ENCODE measurements at places on chromosomes 1 and 21.

- no peak for DNase-seq
Measured at GRCh38 chr21:35520856-35521255, 471.8 kb upstream of the RUNX1 start.

DNA sequence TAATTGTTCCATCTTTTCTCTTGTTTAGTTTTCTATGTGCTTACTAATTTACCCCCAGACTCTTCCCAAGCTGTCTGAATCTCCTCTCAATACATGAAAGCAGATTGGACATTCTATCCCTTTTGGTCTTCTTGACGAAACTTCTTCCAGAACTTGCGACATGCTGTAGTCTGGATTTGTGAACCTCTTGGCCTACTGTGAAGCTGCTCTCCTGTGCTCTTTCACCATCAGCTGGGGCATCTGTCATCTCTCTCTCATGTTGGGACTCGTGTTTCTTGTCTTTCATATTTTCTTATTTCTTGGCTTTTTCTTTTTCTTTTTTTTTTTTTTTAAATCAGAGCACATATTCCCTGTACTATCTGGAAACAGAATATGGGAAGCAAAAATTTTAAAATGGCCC lies 6.8 kb downstream of the CPT2 start:
- DNase-seq, result no peak

- no peak for DNase-seq
Measured at GRCh38 chr1:185490924-185491323, 173.9 kb upstream of the IVNS1ABP start.

DNA sequence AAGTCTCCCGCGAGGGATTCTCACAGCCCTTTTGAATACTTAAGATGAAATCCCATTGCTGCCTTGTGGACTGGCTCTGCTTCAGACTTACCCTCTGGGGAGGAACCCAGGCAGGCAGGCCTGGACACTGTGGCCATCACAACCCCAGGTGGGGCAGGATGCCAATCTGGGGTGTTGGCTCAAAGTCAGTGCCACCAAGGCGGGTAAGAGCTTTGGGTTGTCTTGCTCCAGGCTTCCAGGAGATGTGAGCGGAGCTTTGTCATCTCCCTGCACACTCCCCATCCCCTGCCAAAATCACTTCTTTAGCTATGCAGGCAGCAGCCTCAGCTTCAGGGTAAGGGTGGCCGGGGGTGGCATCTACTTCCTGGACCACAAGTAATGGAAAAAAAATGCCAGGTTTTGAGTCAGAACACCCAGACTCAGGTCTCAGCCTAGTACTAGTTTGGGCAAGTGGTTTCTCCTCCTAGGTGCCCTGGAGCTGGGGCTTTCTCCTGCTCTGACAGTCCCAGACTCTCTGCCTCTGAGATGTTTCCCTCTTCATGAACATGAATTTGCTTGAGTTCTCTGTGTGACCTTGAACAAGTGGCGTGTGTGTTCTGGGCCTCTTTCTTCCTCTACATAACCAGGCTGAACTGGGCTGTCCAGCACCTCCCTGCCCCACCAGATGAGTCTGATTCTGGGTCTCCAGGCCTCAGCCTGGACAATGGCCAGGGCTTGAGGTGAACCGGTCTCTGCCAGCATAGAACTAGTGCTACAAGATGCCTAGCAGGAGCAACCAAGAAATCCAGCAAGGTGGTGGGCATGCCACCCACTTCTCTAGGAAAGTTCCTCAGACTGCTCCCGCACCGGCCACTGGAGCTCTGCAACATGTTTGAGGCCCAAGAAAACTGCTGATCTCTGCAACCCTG lies 65.4 kb downstream of the VWA5B1 start:
- DNase-seq, result no peak

DNA sequence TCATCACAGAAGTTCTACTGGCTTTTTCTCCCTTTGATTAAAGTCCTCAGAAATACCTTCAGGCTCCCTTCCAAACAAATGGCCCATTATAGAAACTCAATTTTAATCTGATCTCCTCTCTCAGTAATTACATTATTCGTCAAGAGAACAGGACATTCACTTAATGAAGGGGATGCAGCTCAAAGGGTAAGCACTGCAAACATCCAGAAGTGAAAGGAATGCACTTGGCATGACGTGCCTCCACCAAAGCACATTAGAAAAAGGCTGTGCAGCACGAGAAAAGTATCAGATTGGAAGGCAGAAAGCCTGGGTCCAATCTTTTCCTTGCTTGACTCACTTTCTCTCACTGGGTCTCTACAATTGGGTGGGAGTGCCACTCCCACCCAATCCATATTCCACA lies 222.6 kb upstream of the BEND5 start:
- DNase-seq, result no peak

GRCh38 chr1:237239248-237239647 lies 197.3 kb downstream of the RYR2 start:
- no peak for DNase-seq

DNA sequence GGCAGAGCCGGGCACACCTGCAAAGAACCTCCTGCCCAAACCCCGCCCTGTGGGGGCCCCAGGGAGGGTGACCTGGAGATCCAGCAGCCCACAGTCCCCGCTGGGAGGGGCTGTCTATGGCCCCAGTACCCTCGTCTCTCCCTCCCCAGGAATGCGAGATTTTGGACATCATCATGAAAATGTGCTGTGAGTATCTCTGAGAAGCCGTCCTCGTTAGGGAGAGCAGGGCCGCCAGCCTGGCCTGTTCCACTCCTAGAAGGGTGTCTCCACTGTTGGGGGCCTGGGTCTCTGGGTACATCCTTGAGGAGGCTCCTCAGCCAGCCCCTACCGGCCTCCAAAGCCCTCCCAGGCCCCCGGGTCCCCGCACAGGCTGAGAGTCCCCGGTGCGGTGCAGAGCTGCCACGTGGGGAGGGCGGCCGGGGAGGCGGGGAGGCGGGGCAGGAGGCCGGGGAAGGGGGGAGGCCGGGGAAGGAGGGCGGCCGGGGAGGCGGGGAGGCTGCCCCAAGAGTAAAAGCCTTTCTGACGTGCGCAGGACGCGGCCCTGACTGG lies 18.7 kb downstream of the COL6A1 start:
- DNase-seq, result no peak

DNA sequence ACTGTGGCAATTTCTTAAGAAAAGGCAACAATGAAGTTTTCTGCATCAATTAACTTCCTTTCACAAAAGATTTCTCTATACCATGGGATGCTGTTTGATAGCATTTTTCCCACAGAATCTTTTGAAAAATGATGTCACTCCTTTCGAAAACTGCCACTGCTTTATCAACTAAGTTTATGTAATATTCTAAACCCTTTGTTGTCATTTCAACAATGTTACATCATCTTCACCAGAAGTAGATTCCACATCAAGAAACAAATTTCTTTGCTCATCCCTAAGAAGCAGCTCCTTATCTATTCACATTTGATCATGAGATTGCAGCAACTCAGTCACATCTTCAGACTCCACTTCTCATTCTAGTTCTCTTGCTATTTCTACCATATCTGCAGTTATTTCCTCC lies 116.1 kb upstream of the KCND3 start:
- no peak for DNase-seq

- no peak for DNase-seq
Measured at GRCh38 chr1:161801955-161802354, 35.8 kb downstream of the ATF6 start.

DNA sequence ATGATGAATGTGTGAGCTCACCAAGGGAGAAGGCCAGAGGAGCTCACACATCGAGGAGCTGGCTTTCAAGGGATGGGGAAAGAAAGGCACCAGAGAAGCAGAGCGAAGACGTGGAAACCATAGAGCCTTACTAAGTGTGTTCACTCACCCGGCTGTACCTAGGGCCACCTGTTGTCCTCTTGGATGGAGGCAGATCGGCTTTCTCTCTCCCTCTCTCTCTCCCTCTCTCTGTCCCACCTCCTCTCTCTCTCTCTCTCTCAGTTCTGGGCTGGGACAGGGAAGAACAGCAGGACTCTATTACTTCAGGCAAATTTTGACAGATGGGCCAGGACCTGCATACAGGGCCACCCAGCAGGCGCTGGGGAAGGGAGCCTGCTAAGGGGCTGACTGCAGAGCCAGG lies 64.8 kb downstream of the HIVEP3 start:
- DNase-seq, result no peak

DNA sequence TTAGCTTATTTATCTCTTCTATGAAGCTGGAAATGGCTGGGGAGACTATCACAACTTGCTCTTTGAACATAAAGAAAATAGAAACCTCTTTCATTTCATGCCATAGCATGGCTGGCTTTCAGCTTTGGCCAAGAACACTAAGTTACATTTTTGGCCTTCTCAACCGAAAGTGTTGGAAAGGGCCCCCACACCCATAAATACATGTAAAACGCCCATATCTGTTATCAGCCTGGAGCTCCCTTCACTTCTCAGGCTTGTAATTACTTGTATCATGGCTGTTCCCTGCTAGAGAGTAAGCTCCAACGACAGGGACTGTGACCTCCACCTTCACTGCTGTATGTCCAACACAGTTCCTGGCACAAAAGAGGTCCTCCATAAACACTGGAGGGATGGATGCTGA lies 12.7 kb upstream of the EIF4G3 start:
- no peak for DNase-seq

DNA sequence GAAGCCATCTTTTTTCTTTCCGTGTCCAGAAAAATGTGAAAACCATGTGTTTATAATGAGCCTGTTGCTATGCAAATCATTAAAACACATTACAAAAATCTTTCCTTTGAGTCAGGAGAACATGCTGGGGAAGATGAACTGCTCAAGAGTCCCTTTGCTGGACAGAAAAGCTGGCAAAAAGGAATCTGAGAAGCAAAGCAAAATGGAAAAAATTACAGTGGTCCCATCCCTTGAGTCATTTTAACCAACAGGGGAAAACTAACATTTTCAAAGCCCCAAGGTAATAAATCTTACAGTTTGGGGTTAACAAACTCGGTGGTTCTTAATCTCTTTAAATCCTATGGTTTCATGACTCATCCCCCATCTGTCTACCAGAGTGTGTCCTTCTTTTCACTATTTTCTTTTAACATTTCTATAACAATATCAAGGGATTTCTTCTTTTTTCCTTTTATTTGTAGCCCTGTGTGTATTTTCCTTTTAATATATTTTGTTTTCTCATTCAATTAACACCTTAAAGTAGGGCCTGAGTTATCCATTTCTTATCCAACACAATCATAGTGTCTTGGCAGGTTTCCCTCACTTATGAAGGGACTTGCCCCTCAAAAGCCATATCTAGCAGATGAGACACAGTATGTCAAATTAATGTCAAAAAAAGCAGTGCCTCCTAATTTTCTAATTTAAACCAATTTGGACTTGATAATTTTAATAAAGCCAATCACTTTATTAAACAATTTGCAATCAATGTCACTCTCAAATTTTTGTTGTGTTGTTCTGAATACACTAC lies 105.4 kb downstream of the PTPN14 start:
- DNase-seq, result peak; percentile 83

- DNase-seq, result no peak
Measured at GRCh38 chr1:107535091-107535490, 394.3 kb downstream of the NTNG1 start.

DNA sequence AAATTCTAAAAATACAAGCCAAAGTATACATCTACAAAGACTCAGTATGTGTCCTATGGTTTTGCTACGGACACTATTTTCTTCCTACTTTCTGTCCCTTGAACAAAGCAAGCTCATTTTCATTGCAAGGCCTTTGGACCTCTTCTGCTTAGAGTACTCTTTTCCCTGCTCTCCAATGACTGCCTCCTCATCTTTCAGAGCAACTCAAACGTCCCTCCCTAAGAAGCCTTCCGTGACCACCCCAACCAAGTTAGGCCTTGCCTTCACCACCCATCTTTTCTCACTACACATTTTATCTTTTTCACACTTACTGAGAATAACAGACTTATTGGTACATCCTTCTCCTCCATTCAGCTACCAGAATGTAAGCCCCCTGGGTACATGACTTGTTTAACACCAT lies 39.9 kb downstream of the ENAH start:
- DNase-seq, result no peak

GRCh38 chr1:219757890-219758289 lies 145.0 kb upstream of the ZC3H11B start:
- DNase-seq, result no peak

DNA sequence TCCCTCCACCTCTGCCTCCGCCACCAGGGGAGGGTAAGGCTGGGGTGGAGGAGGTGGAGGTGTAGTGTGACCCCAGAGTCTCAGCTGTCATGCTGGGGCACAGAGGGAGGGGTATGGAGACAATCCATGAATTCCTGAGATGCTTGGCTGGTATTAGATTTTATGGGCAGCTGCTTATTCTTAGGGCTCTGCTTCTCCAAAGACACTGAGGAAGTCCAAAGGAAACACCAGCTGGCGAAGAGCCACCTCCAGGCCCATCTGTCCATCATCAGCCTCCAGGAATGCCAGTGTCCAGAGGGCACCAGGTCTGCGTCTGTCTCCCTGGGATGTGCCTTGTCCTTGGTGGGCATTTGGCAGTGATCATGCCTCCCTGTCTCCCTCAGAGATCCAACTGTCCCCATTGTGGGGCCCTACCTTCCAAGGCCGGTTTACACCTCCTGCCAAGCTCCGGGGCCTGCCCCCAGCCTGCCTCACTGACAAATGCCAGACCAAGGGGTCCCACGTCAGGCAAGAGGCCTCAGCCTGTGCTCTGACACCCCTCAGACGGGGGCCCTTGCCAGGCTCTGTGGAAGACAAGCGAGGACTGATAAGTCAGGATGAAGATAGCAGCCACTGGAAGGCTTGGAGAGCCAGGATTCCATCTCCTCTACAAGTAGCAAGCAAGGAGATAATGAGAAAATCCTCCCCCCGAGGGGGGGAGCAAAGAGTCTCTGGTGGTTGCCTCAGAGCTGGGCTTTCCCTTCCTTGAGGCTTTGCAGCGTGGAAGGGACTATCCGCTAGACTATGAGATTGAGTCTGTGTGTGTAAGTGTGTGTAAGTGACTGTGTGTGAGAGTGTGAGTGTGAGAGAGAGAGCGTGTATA lies 1.6 kb downstream of the TNNI1 start:
- no peak for DNase-seq

GRCh38 chr21:41680444-41681347 lies 86.2 kb downstream of the RIPK4 start:
- no peak for DNase-seq

GRCh38 chr1:4664606-4665005 lies 10.2 kb downstream of the AJAP1 start:
- DNase-seq, result no peak

- no peak for DNase-seq
Measured at GRCh38 chr1:10909697-10910680, 102.5 kb upstream of the TARDBP start.

DNA sequence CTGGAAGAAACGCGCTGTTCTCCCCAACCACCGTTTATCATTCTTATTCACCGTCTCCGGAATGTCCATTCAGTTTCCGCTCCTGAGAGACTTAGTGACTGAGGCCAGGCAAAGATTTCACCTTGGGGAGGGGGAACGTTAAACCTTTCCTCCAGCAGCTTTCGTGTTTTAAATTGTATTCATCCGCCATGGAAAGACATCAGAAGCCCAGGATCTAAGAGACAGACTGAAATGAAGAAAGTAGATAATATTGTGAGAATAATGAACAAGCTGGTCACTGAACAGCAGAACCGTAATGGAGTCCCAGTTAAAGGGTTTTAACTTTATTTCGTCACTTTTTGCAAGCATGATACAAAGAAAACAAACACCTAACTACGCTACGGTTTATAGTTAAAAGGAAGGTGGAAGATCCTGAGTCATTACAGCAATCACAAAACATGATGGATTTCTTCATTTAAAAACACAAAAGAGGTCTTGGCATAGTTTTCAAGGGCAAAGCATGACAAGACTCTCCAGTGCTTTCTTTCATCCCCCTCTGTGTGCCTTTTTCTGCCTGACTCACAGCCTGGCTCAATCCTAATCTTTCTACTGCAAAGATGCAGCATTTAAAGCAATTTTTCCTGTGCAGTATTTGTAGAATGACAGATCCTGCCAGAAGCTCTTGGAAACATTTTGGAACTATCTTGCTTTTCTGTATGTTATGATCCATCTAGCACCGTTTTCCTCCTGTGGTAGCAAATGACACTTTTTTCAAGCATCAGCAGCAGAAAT lies 722 bp upstream of the SLC19A2 start:
- DNase-seq, result no peak

- DNase-seq, result no peak
Measured at GRCh38 chr21:25911730-25912401, 177.1 kb downstream of the GABPA start.

Data from HCT116 (cell line).